ENCODE measurements at places on chromosomes 5 and 9.

DNA sequence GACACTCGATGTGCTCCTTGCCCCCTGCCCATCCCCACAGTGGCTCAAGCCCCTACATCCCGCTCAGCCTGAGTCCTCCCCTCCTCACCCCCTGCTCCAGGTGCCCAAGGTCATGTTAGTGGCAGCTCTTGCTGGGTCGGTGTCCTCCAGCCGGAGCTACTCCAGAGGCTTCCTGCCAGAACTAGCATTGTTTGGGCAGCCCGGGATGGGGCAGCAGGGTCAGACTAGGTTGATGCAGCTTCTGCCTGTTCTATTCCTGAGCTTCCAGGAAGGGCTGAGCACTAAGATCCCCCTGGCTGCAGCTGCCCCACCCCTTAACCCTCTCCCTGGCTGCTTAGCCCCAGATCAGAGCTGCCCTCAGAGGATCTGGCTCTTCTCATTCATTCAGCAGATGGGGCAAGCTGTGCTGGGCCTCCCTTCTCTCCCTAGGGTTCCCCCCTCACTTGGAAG lies 671 bp downstream of the RGS14 start:
- DNase-seq, result no peak

- DNase-seq, result no peak
Measured at GRCh38 chr9:28678097-28678496, 1104.8 kb upstream of the C9orf72 start.

- no peak for DNase-seq
Measured at GRCh38 chr5:149475777-149476176, 75.5 kb downstream of the CSNK1A1 start.

DNA sequence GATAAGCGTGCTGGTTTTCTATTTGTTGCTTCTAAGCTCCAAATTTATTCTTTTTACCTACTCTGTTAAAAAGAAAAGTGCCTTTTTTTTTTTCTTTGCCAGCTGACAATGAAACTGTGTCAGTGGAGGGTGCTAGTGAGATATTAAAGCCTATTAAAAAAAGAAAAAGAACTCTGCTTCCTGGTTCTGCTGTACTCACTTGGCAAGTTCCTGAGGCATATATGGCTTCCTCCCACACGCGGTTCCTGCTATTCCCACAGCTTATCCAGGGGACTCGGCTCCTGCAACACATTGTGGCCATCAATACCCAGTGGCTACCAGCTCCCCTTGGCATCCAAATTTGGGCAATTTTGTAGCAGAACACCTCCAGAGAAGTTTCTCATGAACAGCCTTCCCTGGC lies 1977.7 kb upstream of the CDH9 start:
- DNase-seq, result no peak

Measured in hepatic stellate cell (primary cell).